ENCODE measurements at places on chromosomes 1 and 21.

DNA sequence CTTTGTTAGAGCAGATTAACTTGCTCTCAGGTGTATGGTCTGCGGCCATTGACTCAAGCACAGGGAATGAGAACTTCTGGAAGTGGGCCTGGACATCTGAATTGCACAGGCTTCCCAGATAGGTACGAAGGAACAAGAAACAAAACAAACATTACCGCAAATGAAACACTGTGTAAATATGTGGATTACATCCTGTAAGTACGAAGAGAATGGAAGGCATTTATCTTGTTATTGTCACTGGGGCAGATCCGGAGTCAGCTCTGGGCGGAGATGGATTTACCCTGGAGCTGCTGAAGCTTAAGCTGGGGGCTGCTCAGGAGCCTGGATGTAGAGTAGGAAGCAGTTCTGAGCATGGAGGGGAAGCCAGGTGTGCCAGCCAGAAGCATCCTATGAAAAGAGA, 6.8 kb downstream of the HES2 start:
- no peak for DNase-seq

DNA sequence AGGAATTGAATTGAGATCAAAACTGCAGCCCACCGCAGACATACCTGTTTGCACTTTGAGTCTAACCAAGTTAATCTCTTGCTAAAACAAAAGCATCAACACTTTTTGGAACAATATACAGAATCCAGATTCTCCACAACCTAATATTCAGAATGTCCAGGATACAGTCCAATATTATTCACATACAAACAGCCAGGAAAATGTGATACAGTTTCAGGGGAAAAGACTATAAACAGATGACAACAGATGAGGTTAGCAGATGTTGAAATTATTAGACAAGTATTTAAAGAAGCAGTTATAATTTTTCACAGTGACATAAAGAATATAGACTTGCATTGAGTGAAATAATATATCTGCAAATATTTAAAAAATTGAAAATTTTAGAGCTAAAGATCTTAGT, 678.1 kb upstream of the CXADR start:
- DNase-seq = no peak

GRCh38 chr1:170445096-170445495, 86.9 kb upstream of the GORAB start:
- no peak for DNase-seq

DNA sequence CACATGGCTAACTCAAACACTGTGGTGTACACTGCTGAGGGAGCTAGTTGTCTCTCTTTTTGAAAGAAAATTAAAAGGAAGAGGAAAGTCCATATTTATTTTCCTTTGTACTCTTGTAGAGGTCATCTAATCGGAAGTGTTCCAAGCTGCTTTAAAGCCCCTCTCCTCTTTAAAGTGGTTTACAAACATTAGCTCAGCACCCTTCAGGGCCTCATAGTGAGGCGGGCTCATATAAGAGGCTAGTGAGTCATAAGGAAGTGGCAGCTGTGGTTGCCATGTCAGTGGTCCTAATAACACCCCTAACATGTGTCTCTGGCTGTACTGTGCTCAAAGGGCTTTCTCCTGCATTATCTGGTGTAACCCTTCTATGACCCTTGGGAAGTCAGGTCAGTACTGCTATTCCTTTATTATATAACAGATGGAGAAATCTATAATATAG, 104.4 kb upstream of the SERBP1 start:
- DNase-seq = no peak

- DNase-seq = no peak
Measured at GRCh38 chr1:116288201-116288598, 84.8 kb upstream of the ATP1A1 start.

DNA sequence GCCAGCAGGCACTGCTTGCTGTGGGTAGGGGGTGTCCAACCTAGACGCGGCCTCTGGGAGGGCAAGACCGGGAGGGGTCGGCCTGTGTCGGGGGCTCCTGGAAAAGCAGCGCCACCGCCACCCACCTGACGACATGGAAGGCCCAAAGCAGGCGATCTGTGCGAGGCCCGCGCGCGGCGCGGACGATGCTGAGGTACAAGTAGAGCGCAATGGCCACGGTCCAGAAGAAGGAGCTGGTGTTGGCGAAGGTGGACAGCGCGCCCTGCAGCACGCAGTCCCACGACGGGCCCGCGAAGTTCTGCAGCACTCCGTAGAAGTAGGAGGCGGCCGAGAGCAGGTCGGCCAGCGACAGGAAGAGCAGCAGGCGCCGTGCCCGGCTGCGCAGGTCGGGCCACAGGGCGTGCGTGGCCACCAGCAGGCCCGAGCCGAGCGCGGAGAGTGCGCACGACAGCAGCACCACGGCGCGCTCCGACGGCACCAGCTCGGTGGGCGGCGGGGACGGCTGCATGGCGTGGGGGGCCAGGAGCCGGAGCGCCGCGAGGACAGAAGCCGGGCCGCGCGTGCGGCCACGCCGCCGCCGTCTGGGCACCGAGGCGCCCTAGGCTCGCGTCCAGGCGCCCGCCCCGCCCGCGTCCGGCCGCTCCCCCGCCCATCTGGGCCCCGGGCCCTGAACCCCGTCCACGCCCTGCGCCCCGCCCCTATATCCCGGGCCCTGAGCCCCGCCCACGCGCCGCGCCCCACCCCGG, at the start of gene GPR157:
Gene GPR157, minus strand, starts transcription at position 583 of the 746 bp plus-strand sequence. Its CDS starts 75 bp downstream, at position 508.
- DNase-seq = peak; percentile 63

DNA sequence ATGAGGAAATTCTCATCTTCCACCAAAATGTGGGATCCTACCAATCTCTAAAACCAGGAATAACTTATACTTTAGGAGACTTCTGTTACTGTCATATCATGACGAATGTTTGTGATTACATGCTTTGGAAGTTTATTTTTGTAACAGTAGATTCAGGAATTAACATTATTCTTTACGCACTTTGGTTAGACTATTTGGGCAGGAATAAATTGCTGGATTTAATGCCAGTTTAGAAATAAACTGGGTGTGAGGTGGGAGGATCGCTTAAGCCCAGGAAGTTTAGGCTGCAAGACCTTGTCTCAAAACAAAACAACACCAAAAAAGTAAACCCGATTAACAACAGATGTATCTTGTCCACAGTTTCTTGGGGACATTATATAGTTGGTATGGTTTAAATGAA, 52.1 kb downstream of the MIGA1 start:
- no peak for DNase-seq

DNA sequence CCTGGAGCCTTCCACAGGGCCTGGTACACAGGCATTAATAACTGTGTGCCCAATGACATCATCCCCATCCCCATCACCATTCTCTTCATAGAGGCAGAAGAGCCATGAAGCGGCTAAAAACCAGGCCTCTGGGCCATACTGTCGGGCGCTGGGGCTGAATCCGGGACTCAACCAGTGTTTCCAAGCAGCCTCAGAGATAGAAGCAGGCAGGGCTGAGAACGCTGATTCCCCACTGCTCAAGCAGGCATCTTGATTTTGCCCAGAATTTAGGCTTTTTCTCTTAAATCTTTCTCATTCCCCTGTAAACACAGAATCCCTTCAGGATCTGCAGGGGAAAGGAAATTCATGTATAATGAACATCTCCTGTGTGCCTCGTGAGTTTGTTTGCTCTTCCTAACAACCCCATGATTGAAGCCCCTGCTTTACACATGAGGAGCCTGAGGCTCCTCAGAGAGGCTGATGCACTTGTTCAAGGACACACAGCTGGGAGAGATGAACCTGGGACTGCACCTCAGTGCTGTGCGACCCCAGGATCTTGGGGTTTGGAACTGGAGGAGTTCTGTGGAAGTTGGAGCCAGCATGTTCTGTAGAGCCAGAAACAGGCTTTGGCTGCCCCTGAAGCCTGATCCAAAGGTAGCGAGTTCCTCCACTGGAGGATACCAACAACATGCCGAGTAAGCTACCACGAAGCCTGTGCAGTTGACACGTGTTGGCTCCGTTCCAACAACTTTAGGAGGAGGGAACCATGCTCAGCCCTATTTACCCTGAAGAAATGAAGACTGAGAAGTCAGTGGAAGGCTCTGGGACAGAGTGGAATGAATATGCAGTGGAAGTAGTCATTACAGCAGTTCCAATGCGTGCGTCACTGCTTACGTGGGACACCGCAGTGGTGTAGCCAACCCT, 55.5 kb downstream of the EDN2 start:
- no peak for DNase-seq

- DNase-seq = no peak
Measured at GRCh38 chr1:157302199-157302497, 164.0 kb upstream of the ETV3 start.

- no peak for DNase-seq
Measured at GRCh38 chr1:206717674-206717989, 32.9 kb downstream of the MAPKAPK2 start.

GRCh38 chr1:227790034-227790400, 25.5 kb upstream of the PRSS38 start:
- no peak for DNase-seq

DNA sequence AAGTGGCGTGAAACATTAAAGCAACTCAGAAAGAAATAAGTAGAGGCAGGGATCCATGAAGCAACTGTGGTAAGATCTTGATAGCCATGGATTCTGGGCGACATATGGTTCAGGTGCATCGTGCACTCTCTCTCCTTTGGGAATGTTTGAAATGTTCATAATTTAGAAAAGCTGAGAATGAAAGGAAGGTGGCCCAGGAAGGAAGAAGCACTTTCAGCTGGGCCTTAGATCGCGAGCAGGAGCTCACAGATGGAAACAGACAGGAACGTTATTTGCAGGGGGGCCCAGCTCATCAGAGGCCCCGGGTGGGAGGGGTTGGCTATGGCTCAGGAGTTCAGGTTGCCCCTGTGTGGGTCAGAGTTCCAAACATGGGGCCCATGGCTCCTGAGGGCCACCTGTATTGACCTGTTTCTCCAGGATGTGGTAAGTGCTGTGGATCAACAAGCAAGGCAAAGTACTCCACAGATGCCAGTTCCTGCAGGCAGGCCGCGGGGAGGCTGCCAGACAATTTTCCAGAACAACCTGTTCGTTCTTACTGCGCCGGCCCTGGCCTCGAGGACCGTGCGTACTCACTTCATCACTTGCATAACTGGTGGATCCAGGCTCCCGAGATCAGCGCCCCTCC, 253.2 kb downstream of the TOMM20 start:
- DNase-seq = no peak

GRCh38 chr1:116962987-116963639, 38.4 kb upstream of the CD101 start:
- DNase-seq = no peak

DNA sequence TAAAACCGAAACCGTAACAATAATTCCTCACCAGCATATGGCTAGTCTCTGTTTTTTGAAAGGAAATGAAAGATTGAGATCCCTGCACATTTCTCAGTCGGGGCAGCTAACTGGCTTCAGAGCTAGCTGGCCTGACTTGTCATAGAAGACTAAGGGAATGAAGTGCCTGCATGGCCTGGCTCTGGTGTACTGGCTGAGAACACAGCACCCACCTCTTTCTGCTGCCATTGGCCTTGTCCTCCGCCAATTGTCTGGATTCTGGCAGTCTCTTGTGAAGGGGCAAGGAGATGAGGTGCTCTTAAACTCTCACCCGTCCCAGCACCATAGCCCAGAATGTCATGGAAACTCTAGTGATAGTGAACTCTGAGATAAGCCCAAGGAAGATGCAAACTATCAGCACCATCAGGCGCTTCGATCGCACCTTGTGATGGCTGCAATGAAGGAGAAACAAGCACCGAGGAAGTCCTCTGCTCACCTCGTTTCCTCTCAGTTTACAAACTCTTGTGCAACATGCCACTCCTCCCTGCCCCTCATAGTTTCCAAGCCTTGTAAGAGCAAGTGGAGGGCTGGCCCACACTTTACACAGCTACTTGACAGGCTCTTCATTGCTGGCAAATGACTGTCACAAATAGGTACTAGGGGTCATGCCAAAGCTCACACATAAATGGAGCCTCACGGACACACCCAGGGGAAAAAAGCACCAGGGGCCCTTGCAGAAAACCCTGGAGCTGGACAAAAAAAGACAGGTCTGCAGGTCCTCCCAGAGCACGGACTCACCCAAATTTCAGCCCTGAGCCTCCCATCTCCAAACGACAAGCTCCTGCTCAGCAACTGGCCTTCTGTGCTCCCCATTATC, 16.4 kb downstream of the INPP5B start:
- no peak for DNase-seq

- no peak for DNase-seq
Measured at GRCh38 chr1:87399701-87400100, 71.0 kb downstream of the LMO4 start.

DNA sequence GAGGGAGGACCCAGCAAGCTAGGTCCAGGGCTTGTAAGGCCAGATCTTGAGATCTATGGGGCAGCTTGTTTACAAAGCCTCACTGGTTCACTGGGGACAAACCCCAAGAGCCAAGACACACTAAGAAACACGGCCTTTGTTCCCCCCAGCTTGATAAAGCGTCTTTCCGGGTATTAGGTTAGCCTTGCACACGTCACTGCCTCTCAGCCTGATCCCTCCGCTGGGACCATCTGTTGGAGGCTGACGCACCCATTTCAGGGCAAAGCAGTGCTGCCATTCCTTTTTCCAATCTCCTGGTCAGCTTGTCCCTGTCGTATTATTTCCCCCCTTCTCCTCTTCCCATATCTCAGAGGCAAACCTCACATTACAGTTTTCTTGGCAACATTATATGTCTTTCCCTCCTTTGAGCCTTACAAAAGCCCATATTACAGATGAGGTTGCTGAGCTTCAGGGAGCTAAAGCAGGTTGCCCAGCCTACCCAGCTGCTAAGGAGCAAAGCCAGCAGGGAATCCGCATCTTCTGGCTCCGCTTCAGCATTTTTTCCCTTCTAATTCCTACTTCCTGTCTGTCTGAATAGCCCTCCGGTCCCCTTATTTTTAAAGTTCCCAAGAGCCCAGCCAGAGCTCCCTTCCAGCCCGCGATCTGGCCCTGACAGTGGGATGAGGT, 4.1 kb downstream of the HEYL start:
- DNase-seq = no peak

GRCh38 chr1:42784946-42785693, at the start of gene TMEM269:
Gene TMEM269, plus strand, starts transcription at chr1:42784991. Its CDS starts 4,903 bp downstream, at chr1:42789894.
- DNase-seq = peak; percentile 16

DNA sequence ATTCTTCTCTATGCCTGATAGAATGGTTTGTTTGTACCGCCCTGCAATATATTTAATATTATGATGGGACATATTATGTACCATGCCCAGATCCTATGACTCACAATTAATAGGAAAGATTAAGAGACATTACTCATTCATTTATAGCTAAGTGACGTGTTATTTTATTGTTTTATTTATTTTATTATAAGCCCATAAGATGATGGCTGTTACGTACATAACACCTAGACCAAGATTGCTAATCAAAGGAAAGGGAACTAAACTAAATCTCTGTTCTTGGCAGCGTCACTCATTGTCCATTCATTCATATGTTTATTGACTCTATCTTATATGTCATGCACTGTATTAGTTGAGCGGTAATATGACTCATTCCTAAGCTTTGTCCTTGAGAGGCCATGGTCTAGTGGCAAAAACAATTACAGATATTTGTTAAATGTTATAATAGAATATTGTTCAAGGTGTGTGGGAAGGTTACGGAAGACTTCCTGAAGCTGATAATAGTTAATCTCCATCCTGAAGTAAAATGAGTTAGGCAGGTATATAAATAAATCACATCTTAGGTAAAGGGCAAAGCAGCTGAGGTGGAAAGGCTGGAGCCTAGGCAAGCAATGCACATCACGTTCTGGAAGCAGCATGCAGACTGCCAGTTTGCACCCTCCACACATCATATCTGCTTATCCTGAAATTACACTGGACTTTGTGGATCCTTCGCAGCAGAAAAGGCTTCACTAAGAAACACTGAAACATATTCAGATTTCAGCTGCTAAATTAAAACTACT, 16.6 kb upstream of the CD55 start:
- no peak for DNase-seq

GRCh38 chr1:208254376-208254775, 10.2 kb upstream of the PLXNA2 start:
- no peak for DNase-seq

- no peak for DNase-seq
Measured at GRCh38 chr1:108066808-108067207, 101.8 kb upstream of the VAV3 start.
